ENCODE measurements at places on chromosomes 16 and 17. TPM values are rescaled to one million over a fixed set of nuclear protein-coding genes. Genes with fewer than 3 reads are reported as not detected.

KRTAP3-1 gene
- total RNA-seq, result not detected

CMTM3 gene
- 21.8 TPM for total RNA-seq

KRT35 gene
- total RNA-seq, result not detected

SKAP1 gene
- 0.38 TPM for total RNA-seq

RMI2 gene
- total RNA-seq, result 9.4 TPM

PPP1R1B gene
- total RNA-seq, result 10.2 TPM

HOXB3 gene
- total RNA-seq, result 0.22 TPM

KRTAP9-6 gene
- total RNA-seq, result not detected

HSD17B1 gene
- total RNA-seq, result 1.1 TPM

SLC12A3 gene
- not detected for total RNA-seq

HEATR9 gene
- not detected for total RNA-seq
